Body of pancreas (tissue), 4 donors: ENCODE measurements at places on chromosomes 5 and 9.

DNA sequence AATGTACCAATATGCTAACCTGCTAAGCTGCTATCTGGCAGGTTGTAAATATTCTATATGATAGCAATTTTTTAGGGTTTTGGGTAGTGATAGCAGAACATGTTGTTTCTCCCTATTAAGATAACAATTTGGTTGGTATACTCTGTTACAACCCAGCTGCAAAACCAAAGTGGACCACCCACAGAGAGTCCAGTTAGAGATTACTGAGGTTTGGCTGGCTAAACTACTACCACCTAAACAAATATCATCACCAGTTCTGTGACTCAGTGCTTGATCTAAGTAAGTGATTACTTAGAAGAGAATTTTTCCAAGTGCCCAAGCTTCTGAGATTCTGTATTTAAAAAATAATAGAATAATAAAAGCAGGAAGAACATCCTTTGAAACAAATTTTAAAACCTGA lies 72.3 kb downstream of the XRCC4 start:
- no peak for DNase-seq

DNA sequence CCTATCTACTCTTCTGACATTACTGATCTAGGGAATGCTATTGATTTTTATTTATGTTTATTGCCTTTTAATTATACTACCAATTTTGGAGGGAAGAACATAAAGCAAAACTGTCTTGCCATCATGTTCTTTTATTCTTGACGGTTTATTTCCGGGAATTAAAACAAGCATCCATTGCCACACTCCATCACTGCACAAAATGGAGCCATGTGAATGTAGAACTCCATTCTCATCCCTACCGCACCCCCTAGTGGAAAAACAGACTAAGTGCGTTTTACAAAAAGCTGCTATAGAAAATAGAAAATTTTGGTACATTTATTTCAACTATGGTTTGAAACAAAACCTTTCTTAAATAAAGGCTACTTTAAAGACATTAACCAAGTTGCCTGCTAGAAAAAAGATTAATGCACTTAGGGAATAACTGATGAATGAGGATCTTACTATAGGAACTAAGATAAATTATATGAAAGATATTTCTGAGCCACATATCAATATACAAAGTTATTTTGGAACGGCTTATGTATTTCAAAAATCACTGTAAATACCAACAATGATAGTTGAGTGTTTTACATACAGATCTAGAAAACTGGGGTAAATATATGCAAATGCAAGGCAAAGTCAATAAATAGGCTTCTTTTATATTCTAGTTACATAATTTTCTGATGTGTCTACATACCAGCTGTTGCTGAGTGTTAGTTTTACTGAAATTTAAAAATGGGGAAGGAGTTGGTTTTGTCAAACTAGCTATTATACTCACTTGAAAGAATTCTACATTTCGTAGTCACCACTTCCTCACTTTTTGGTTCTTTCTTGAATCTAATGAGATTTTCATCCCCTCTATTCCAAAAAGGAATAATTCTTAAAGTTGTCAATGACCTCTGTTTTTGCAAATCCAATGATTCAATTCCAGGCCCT lies 26.5 kb downstream of the OXCT1 start:
- DNase-seq: peak; percentile 19

GRCh38 chr9:89555451-89556375 lies 49.1 kb upstream of the GADD45G start:
- no peak for DNase-seq

- no peak for DNase-seq
Measured at GRCh38 chr5:126341906-126342630, 81.1 kb upstream of the GRAMD2B start.

- no peak for DNase-seq
Measured at GRCh38 chr5:61023131-61023530, 78.1 kb downstream of the NDUFAF2 start.

DNA sequence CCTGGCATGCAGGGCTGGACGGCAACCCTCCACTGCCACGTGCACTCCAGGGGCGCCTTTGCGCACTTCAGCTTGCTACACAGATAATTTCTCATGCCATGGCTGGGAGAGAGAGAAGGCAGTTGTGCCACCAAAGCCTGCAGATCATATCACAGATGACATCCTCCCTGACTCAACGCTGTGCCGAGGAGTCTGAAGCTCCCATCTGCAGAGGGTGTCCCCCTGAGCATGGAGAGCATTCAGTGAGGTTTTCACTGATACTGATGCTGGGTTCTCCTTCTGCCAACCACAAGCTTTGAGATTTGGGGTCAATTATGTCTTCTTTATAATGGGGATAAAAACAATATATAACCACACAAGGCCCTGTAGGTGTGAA lies 607.4 kb upstream of the ADAMTS16 start:
- DNase-seq: no peak

- DNase-seq: no peak
Measured at GRCh38 chr5:103283120-103283519, 24.6 kb downstream of the MACIR start.

GRCh38 chr5:112573441-112573840 lies 154.4 kb upstream of the EPB41L4A start:
- no peak for DNase-seq

- no peak for DNase-seq
Measured at GRCh38 chr5:139947727-139948126, 95.4 kb downstream of the NRG2 start.

DNA sequence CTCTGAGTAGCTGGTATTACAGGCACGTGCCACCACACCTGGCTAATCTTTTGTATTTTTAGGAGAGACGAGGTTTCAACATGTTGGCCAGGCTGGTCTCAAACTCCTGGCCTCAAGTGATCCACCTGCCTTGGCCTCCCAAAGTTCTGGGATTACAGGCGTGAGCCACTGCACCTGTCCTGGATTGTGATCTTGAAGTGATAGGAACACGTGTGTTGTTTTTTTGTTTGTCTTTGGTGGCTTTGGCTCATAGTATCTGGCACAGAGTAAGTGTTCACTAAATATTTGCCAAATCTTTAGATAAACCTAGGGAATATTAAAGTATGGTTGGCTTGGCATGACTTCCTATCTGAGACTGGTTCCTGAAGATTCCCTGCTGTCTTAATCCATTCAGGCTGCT lies 172.7 kb downstream of the ARHGAP26 start:
- peak; percentile 34 for DNase-seq

- DNase-seq: peak; percentile 34
Measured at GRCh38 chr9:87599901-87600610, 102.4 kb downstream of the DAPK1 start.

GRCh38 chr5:119316086-119316485 lies 39.7 kb upstream of the TNFAIP8 start:
- DNase-seq: no peak

DNA sequence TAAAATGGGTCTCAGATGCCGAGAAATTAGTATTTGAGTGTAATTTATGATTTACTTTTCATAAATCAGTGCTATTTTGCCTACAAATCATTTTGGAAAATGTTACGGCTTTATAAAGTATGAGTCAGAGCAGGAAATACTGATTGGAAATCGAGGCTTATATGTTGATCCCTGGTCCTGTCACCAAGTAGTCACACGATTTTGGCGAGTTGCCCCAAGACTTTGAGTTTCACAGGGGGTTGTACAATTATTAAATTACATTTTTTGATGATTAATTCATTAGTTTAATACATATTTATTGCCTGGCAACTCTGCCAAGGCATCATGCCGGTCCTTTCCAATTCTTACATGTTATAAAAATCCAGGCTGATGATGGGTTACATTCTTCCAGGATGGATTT lies 443.9 kb upstream of the KLF4 start:
- DNase-seq: no peak

DNA sequence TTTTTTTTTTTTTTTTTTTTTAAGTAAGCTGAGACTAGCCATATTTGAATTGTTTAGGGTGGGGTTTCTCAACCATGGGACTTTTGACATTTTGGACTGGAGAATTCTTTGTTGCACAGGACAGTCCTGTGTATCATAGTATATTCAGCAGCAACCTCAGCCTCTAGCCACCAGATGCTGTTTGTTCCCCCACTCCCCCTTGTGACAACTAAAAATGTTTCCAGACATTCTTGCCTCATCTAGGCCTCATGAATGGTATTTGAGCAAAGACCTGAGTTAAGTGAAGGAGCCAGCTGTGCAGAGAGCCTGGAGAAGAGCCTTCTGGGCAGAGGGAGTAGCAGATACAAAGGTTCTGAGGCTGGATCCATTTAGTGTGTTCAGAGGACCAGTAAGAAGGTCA lies 155.9 kb downstream of the SGCD start:
- no peak for DNase-seq

DNA sequence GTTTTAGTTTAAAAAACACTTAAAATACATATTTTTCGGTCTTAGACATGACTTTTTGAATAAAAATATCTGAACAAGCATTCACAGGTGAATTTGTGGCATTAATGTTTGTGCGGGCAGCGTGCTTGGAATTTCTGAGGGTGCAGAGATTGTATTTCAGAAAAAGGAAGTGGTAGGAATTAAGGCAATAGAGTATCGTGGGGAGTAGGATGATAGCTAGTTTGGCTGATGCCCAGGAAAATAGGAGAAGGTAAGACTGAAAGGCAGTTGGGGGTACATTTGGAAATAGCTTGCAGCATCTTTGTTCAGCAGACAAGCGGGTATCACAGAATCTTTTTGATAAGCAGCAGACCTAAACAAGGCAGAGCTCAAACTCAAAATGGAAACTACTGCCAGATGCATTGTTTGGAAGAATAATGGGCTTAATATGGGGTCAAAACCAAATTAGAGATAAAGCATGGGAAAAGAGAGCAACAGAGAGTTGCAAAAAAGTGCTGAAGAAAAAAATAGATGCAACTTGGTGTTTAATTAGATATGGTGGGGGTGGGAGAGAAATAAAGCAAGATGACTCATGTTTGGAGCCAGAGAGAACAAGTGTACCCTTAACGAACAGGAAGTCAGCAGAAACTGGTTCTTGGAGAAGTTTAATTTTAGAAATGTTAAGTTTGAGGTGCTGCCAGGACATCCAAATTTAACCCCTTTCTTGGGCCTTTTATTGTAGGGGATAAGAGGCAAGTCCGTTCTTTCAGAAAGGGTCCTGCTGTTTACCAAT lies 85.7 kb upstream of the ARRDC3 start:
- DNase-seq: peak; percentile 6
